ENCODE measurements at places on chromosomes 3 and 15.

GRCh38 chr3:78901544-78901943 lies 866.3 kb downstream of the ROBO1 start:
- DNase-seq: no peak

GRCh38 chr15:51855612-51856011 lies 26.2 kb downstream of the TMOD3 start:
- no peak for DNase-seq

GRCh38 chr3:176937541-176937940 lies 259.7 kb downstream of the TBL1XR1 start:
- no peak for DNase-seq

GRCh38 chr3:10993729-10994065 lies 1.1 kb downstream of the SLC6A1 start:
- DNase-seq: no peak

DNA sequence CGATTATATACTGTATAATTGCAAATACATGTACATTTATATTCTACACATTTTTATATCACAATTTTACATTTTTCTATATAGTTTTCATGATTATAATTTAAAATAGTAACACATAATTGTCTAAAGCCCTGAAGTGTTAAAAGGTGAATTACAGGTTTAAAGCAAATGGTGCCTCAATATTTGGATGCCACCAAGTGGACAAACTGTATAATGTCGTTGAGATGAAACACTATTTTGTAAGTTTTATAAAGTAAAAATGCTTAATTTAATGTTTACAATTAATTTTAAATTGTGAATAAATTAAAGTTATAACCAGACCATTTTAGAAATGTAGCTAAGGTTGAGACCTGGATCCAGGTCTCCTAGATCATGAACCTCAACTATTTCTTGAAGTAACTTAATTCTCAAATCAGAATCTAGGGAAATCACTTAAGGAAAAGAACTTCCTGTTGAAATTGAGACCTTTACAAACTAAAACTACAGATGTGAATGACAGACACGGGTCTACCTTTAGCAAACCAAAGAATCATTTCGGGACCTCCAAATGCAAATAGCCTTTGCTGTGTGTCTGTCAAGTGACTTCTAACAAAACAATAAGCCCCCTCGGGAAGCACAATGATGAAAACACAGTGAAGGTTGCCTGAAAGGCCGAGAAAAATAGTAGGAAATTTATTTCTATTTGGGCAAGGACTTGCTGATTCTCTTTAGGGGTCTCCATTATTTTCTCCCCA lies 37.8 kb downstream of the EHHADH start:
- DNase-seq: no peak

GRCh38 chr3:153404157-153404556 lies 242.1 kb downstream of the RAP2B start:
- DNase-seq: no peak

DNA sequence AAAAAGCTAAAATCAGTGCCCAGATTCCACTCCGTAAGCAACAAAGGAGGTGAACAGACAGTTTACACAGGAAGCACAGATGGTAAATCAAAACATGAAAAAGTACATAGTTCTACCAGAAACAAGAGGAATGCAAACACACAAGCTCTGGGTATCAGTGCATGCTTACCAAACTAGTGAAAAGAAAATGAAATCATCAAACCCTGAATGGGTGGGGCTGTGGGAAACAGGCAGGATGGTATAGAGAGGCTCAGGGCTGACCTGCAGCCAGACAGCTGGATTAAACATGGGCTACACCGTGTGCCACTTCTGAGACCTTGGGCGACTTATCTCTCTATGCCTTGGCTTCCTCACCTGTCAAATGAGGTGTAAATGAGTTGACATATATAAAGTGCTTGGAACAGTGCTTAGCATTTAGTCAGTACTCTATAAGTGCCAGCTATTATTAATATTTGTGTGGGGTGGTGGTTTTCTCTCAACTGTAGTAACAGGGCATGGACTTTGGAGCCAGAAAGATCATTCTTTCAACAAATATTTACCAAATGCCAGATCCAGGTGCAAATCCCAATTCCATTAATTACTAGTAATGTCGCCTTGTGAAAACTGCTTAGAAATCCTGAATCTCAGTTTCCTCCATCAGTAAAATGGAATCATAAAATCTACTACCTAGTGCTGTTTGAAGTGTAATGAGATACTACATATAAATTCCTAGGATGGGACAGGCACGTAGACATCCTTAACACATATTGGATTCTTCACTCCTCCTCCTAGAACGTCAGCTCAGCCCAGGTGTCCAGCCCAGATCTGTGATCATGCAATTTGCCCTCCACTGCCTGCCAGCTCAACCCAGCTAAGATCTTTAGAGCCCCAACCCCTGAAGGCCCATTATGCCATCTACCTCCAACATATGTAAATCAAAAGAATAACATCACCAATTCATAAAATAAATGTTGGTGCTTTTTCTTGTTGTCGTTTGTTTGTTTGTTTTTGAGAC lies 55.5 kb upstream of the SMAD3 start:
- DNase-seq: no peak

DNA sequence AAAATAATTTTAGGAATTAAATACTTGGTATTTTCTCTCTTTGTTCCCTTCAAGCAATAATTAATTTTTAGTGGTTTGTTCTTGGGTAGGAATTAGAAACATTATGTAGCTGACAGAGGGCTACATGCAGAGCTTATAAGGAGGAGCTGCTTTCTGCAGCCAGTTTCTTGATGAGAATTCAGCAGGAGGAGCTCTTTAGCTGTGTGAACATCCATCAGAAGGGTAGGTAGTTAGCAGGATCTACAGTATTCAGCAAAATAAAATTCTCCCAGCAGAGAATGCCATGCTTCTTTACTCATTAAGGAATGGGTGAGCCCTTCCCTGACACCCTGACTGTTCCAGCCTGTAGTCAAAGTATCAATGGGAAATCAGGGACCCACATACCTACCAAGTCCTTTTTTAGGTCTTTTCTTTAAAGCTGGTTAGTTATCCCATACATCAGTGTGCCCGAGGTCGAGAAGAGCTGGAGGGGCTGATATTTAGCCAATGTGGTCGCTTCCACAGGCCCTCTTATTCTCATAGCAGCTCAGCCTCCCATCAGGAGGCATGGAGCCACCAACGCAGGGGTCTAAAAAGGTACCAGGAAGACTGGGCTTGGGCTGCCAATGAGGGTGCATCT lies 54.0 kb downstream of the KCNAB1 start:
- no peak for DNase-seq

DNA sequence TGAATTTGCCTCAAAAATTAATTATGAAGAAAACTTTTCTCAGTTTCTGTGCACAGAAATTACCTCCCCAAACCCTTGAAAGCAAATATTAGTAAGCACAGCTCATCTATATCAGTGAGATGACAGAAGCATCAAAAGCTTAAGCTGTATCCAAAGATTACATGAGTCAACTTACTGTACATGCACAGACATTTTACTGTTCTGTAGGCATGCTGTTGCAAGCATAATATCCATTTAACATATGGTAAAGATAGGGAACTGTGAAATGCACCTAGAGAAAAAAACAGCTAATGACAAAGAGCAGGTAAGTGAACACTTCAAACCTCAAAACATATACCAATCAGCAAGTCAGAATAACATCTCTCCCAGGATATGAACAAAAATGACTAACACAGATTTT lies 20.9 kb downstream of the SHOX2 start:
- DNase-seq: no peak

DNA sequence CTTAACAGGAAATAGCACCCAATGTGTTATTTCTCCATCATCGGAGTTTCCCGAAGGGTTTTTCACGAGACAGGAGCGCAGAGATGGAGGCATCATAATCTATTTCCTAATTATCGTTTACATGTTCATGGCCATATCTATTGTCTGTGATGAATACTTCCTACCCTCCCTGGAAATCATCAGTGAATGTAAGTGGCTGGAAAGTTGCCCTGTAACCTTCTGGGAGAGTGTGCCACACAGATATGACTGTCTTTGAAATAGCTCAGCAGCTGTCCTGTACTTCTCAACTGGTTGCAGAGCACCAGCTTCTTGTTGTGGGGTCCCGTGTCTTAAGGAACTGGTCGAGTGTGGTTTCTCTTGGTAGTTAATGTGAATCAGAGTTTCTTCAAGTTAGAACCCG lies 1.1 kb downstream of the SLC24A5 start:
- no peak for DNase-seq

DNA sequence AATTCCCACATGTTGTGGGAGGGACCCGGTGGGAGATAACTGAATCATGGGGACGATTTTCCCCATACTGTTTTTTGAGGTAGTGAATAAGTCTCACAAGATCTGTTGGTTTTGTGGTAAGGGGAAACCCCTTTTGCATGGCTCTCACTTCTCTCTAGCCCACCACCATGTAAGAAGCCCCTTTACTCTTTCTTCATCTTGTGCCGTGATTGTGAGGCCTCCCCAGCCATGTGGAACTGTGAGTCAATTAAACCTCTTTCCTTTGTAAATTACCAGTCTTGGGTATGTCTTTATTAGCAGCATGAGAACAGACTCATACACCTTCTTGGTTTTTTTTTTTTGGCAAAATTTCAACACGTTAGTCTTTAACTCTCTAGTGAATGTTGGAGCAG lies 18.1 kb downstream of the ARL8B start:
- DNase-seq: no peak

- no peak for DNase-seq
Observed at GRCh38 chr3:110928016-110928662, 143.5 kb upstream of the NECTIN3 start.

GRCh38 chr15:89116404-89116803 lies 28.1 kb downstream of the ABHD2 start:
- DNase-seq: no peak

DNA sequence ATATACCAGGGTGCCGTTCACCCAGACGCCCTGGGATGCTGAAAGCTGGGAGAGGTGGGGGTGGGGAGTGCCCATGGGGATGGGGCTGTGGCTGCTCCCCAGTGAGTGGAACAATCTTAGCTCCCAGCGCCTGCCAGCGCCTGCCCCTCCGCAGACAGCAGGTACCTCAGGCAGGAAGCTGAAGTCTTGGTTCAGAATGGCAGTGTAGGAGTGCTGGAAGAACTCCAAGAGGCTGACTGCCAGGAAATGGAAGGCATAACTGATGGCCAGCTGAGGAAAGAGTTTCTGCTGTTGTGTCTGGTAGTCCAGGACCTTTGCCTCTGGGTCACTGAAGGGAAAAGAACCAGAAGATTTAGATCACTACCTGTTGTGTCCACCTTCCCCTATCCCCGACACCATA lies 8.4 kb downstream of the ACOX2 start:
- DNase-seq: no peak

- no peak for DNase-seq
Observed at GRCh38 chr3:21056293-21056692, 694.7 kb downstream of the ZNF385D start.

DNA sequence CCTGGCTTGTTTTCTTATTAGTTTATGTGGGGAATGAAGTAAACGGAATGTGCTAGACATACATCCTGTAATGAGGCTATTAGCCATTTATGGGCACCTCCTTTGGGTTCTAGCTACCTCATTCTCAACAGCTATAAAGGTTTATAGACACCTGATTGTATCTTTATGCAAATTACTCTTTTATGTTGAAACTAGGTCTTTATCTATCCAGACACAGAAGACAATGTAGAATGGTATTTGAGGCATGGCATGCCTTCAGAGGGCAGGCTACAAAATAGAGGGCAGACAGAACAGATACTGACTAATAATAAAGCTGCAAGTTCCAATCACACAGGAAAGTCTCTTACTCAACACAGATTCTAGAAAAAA lies 27.1 kb downstream of the TBC1D2B start:
- no peak for DNase-seq

DNA sequence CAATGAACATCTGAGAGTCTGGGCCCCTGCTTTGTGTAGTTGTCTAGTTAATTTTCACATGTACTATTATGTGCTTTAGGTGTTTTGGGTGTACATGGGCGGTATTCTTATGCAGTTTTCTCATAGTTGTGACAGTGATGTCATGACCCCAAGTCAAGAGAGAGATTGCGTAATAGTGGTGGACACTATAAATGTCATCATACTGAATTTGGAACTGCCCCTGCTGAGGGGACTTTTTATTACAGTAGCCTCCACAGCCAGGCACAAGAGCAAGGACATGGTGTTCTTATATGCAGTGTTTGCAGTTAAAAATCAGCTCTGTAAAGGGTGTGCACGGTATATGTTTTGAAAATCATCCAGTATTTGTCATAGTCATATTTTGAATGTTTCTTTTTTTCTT lies 29.5 kb downstream of the ABHD2 start:
- DNase-seq: no peak

GRCh38 chr3:27353221-27353620 lies 16.0 kb downstream of the NEK10 start:
- no peak for DNase-seq

DNA sequence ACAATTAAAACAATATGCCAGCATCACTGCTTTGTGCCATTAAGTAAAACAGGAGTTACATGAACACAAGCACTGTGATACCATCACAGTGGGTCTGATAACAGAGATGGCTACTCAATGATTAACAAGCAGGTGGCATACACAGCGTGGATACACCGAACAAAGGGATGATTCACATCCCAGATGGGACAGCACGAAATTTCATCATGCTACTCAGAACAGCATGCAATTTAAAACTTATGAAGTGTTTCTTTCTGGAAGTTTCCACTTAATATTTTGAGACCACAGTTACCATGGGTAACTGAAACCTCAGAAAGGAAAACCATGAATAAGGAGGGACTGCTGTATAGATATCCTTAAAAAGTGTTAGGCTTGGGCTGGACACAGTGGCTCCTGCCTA lies 44.5 kb downstream of the SLC24A1 start:
- no peak for DNase-seq

- DNase-seq: no peak
Observed at GRCh38 chr3:126542340-126543241, 16.1 kb downstream of the C3orf22 start.

DNA sequence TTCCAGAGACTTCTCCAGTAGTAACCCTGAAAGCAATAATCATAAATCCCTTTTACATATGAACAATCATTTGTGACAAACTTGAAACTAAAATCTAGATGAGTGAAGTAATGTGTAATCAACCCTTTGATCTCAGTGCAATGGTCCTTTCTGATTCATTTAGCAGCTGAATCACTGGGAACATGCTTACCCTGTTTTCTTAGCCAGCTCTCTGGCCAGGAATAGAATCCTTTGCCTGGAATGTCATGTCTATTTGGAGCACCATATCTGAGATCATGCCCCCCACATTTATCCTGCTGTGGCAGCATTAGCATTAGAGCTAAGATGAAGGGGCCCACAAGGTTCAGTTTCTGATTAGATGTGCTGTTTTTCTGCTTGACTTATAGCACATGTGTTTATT lies 309.8 kb downstream of the OXSM start:
- DNase-seq: no peak

DNA sequence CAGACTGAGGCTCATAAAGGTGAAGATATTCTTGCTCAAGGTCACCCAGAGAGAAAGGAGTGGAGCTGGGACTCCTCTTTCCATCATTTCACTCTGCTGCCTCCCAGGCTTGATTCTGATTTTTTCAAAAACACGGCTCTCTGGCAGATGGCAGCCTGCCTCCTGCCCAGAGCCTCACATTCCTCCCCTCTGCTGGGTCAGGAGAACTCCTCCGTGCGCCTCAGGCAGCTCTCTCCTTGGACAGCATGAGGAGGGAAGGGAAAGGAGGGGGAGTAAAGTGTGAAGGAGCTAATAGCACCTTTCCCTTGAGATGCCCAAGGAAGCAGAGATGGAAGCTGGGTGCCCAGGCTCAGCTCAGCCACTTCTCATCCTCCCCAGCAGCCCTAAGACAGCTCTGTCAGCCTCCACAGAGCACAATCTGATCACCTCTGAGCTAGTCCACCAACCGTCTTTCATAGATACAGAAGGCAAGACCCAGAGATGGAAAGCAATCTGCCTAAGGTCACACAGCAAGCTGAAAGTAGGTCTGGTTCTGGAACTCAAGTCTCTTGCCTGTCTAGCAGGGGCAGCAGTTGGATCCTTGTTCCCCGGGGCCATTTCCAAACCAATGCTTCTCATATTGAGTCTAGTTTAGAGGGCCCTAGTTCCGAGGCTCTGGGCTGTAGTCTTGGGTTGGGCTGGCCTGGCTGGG lies 3.5 kb downstream of the RLBP1 start:
- no peak for DNase-seq

Data from esophagus squamous epithelium (tissue), 5 donors.